ENCODE measurements at places on chromosomes 3 and 15. TPM values are rescaled to one million over a fixed set of nuclear protein-coding genes. Genes with fewer than 3 reads are reported as not detected.

- DNase-seq, result no peak
Measured at GRCh38 chr3:24196526-24196925, 251.4 kb downstream of the NR1D2 start.

The UROC1 gene
- not detected for total RNA-seq

DNA sequence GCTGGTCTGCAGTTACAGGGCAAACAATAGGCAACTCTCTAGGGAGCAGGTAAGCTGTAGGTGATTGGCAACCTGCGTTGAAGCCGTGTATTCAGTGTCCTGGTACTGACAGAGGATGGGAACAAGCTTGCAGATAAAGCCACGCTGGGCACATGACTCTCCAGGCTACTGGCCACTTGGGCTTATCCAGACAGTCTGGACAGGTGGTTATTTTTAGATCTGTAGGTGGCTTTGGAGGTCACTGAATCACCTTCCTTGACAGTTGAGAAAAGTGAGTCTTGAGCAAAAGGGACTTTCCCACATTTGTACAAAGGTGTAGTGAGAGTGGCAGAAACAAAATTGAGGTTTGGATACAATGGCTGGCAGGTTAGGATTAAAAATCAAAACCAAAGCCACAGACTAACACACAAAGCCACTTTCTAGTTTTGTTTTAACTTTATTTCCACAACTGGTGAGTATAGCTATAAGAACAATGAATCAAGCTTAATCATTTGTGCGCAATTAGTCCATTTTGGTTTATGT is 22.3 kb upstream of the IL1RAP start:
- DNase-seq, result no peak

GRCh38 chr15:59166601-59167265 is 39.9 kb upstream of the LDHAL6B start:
- DNase-seq, result no peak

GRCh38 chr3:157373783-157374182 is 62.9 kb upstream of the PTX3 start:
- no peak for DNase-seq

The CMSS1 gene
- total RNA-seq, result 3.0 TPM

The MASP1 gene
- total RNA-seq, result 0.40 TPM

The MAGI1 gene
- 76.4 TPM for total RNA-seq

DNA sequence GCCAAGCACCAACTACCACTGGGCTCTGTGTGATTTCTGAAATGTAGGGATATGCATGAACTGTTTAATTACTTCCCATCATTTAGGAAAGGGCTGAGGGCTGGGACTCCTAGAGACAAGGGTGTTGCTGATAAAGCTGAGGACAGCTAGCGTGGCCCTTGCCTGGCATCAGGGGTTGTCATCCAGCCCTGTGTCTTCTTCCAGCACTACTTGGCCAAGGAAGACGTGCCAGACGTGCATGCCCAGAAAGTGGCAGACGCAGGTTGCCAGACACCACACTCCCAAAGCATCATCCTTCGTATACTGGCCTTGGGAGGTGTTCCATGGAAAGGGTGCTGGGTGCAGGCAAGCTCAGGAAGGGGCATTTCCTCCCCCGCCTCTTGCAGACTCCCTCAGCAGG is 64.8 kb downstream of the LRIG1 start:
- no peak for DNase-seq

DNA sequence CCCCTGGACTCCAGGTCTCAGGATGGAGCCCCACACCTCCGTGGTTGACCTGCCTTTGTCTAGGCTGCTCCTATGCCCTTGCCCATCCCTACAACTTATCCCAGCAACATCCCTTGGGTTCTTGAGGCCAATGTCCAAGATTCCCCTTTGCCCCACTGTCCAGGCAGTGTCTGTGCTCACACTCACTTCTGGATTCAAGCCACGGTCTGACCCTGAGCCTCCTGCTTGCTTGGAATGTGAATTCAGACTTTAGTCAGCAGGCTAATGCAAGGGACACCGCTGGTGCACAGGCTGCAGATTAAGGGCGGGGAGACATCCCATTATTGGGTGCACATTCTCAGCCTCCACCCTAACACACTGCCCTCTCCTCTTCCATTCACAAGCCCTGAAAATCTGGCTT is 154.1 kb downstream of the WNT5A start:
- DNase-seq, result no peak

The THBS1 gene
- total RNA-seq, result 6,737 TPM

DNA sequence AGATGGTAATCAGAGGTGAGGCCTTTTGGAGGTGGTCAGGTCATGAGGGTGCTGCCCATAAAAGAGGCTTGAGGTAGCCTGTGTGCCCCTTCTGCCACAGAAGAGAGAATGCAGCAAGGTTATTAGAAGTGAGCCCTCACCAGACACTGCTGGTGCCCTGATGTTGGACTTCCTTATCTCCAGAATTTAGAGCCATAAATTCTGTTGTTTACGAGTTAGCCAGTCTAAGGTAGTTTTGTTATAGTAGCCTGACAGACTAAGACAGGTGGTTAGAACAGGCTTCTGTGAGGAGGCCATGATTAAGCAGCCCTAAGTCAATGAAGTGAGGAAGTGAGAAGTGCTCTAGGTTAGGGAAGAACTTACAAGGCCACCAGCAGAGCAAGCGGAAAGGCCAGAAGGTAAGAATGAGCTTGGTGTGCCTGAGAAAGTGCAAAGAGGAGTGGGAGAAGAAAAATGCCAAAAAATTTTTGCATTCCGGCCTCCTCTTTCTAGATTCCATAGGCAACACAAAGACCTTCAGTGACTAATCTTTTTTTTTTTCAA is 44.2 kb upstream of the STT3B start:
- no peak for DNase-seq

The PRKAR2A gene
- total RNA-seq, result 22.9 TPM

- DNase-seq, result no peak
Measured at GRCh38 chr3:197205675-197206074, 92.7 kb downstream of the DLG1 start.

DNA sequence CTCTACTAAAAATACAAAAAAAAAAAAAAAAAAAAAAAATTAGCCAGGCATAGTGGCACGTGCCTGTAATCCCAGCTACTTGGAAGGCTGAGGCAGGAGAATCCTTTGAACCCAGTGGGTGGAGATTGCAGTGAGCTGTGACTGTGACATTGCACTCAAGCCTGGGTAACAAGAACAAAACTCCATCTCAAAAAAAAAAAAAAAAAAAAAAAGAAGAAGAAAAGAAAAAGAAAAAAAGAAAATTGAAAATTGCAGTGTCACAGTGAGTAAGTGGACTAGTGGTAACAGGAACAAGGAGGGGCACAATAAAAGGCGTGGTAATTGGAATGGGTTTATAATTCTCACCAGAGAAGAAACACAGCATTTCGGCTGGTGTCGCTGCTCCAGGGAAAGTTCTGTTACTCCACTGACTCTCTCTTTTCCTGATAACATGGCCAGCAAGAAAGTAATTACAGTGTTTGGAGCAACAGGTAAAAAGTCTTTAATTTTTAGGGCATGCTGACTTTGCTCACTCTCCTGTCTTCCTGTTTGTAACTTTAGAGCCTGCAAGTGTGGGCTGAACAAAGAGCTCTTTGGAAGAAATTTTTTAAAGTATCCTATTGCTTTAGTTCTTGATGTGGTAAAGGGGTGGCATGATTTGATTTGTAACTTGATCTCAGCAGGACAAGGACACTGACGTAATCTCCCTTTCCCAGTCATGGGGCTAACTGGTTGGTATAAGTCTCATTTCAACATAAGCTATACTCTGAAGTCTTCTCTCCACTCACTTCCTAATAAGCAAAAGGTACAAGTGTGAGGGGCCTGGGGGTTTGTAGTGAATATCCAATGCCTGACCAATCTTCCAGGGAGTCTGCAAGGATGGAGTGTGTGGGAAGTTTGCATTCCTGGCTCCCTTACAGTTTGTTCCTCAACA is 22.1 kb upstream of the TRA2B start:
- peak; percentile 76 for DNase-seq

- DNase-seq, result no peak
Measured at GRCh38 chr15:77667338-77668234, 34.9 kb upstream of the LINGO1 start.

GRCh38 chr15:72169236-72169920 is 28.2 kb downstream of the GRAMD2A start:
- no peak for DNase-seq

- DNase-seq, result peak; percentile 83
Measured at GRCh38 chr3:62318752-62319569, 54.4 kb downstream of the FEZF2 start.

The ATP13A4 gene
- total RNA-seq, result under 0.01 TPM

GRCh38 chr3:13303410-13303809 is 116.7 kb downstream of the NUP210 start:
- no peak for DNase-seq

DNA sequence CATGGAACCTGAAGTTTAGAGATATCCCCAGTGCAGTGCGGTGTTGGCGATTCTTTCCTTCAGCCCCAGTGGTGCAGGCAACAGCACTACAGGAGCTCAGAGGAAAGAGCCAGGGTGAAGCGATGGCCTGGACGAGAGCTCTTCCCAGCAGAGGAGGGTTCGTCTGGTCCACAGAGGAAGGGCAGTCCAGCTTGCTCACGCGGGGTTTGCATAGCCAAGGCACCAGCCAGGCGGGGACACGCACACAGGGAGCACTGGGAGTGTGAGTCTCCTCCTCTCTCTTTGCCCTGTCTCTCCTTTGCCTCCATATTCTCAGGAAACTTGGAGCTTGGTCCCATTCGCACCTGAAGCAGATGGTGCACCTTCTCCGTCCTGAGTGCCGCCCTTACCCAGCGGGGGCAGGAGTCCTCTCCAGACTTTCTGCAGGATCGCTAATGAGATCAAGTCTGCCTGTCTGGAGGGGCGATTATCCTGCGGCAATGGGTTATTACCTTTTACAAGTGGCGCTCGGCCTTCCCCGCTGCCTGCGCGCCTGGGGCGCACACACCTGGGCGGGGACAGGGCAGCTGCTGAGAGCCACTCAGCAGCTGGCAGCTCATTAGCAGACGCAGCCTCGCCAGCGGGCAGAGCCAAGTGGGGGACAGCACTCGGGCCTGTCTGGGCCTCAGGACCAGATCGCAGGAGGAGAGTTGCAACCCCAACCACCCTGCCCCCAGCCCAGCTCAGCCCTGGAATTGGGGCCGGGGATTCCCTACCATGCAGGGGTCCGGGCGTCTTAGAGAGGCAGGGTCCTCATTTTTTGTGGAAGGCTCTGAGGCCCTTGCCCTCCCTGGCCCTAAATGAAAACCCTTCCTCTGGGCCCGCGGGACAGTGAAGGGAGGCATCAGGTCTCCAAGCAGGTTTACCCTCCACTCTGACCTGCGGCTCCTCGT is 119.0 kb upstream of the MEF2A start:
- DNase-seq, result no peak

Measured in lung microvascular endothelial cell (primary cell).